ENCODE measurements at places on chromosomes 6 and 20.

GRCh38 chr6:6556738-6557503 is 31.6 kb upstream of the LY86 start:
- peak; percentile 46 for DNase-seq

- DNase-seq: no peak
Observed at GRCh38 chr6:17902974-17903373, 84.5 kb downstream of the KIF13A start.

DNA sequence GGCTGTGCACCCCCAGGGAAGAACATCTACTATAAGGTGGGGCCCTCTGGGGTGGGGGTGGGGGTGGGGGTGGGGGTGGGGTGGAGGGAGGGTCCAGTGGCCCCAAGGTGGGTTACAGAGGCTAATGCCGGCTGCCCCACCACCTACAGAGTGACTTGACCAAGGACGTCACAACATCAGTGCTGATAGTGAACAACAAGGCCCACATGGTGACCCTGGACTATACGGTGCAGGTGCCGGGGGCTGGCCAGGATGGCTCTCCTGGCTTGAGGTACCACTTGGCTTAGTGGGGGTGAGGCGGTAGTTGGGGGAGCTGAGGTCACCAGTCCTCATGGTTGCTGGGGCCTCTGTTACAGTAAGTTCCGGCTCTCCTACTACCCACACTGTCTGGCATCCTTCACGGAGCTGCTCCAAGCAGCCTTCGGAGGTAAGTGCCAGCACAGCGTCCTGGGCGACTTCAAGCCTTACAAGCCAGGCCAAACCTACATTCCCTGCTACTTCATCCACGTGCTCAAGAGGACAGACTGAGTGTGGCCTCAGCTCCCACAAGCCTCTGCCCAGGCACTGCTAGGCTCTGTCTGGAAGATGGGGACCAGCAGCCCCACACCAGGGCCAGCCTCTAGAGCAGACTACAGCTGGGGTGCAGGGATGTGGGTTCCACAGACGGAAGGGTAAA is 2.8 kb downstream of the GNMT start:
- DNase-seq: no peak

DNA sequence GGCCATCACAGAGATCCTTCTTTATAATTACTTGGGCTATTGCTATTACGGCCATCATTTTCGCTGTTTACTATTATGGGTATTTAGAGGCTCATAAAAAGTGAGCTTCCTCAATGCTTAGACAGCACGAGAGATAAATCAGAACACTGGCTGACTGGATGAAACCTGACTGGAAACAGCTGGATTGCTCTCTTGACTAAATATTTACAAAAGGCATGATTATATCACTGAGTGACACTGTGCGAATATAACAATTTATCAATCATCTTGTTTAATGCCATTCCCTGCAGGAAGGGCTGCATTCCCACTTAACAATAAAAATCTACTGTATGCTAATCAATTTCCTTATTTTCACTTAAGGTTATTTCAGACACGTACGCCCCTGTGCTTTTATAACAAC is 260.1 kb upstream of the ARID1B start:
- no peak for DNase-seq

DNA sequence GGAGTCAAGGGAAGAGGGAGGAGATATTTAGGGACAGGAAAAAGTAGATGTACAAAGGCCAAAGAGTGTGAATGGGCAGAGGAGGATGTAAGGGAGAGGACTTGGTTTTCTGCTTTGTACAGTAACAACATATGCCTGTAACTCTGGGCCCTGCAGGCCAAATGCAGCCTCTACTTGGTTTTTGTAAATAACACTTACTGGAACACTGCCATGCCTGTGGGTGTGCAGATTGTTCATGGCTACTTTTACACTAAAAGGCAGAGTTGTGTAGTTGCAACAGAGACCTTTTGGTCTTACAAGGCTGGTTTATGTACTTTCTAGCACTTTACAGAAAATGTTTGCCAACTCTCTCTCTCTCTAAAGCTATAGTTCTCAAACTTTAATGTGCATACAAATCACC is 157.1 kb downstream of the PHACTR1 start:
- DNase-seq: no peak

DNA sequence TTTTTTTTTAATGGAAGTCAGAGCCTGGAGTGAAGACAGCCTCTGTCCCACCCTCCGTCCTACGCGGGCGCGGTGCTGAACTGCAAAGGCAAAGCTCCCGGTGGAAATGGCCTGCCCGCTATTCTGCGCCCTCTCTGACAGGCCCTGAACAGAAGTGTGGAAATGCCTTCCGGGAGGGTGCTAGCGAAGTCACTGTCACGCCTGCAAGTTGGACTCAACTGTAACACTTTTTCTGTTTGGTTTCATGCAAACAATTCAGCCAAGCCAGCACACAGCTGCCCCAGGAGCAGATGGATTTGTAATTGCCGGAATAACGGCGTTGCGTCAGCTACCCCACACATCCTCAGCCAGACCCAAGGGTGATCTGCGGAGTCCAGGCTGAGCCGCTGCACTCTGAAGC is 107.6 kb downstream of the PSMB1 start:
- DNase-seq: no peak

DNA sequence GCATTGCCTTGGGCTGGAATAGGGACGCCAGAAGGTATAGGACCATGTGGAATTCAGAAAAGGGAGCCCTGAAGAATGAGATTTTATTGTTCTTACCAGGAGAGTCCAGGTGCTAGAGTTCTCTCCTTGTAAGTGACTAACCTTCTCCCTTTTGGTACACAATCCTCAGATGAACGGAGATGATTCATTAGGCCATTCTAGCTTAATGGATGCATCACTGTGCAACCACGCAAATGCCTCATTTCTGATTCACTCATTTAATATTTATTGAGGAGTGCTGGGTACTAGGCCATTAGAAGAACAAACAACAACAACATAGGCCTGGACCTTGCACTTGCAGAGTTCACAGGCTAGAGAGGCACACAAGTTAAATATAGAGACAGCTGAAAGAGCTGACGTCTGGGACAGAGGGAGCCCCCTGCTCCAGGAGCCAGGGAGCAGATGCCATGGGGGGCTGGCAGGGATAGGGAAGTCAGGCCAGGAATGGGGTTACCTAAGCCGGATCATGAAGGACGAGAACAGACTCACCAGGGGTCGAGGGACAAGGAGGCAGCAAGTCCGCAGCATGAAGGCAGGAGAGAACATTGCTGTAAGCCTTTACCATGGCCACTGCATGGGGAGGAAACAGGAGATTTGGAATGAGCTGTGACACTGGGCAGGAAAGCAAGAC is 179.5 kb upstream of the AKAP12 start:
- DNase-seq: no peak

- no peak for DNase-seq
Observed at GRCh38 chr6:81995548-81996289, 243.2 kb upstream of the TENT5A start.

- DNase-seq: peak; percentile 2
Observed at GRCh38 chr20:17579369-17580039, 9.6 kb downstream of the DSTN start.

DNA sequence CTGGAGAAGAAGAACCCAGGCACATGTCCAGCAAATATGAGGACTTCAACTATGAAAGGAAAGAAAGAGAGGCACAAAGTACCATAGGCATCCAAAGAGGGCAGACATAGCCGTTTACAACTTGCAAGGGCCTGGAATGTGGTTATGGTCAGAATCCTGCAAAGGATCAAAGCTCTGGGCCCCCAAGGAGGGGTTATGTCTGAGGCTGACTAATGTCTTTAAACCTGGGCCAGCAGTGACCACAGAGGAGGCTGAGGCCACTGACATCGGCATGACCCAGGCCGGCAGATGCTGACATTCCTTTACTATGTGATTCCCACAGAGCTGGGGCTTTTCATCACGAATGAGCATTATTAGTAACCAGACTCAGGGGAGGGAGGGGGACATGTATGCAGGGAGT is 861.1 kb downstream of the DHX35 start:
- no peak for DNase-seq

GRCh38 chr20:43161716-43162115 is 28.0 kb downstream of the PTPRT start:
- no peak for DNase-seq

GRCh38 chr20:36092398-36093024 is 62.0 kb upstream of the EPB41L1 start:
- DNase-seq: no peak

GRCh38 chr6:74826263-74826662 is 379.6 kb downstream of the COL12A1 start:
- DNase-seq: no peak

DNA sequence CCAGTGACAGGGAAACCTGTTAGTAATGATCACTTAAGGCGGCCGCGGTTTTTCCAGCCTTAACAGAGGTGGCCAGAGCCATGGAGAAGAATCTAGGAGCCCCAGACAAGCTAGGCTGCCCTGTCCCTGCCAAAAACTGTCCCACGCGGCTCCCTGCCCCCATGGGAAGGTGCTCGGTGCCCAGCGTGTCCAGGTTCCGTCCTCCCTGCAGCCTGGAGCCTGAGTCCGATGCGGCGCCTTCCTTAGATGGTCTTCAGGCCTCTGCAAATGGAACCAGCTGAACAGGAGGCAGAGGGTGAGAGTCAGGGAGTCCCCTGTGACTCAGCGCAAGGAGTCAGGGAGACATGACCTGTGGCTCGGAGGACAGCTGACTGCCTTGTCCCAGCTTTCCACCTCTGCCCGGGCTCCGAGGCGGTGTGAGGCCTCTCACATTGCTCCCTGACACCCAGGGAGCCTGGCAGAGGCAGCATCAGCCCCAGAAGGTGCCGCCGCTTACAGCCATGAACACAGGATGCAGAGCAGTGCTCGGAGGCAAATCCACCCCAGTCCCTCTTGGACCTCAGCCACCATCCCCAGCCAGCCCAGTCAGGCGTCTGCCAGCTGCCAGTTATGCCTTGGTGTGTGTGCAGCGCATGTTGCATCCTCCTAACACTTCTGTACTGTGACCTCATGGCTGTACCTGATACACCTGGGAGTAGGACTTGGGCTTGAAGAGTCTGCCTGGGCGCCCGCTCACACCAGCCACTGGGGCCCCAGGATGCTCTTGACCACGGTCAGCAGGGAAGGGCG is 377.7 kb downstream of the CDH4 start:
- DNase-seq: no peak

DNA sequence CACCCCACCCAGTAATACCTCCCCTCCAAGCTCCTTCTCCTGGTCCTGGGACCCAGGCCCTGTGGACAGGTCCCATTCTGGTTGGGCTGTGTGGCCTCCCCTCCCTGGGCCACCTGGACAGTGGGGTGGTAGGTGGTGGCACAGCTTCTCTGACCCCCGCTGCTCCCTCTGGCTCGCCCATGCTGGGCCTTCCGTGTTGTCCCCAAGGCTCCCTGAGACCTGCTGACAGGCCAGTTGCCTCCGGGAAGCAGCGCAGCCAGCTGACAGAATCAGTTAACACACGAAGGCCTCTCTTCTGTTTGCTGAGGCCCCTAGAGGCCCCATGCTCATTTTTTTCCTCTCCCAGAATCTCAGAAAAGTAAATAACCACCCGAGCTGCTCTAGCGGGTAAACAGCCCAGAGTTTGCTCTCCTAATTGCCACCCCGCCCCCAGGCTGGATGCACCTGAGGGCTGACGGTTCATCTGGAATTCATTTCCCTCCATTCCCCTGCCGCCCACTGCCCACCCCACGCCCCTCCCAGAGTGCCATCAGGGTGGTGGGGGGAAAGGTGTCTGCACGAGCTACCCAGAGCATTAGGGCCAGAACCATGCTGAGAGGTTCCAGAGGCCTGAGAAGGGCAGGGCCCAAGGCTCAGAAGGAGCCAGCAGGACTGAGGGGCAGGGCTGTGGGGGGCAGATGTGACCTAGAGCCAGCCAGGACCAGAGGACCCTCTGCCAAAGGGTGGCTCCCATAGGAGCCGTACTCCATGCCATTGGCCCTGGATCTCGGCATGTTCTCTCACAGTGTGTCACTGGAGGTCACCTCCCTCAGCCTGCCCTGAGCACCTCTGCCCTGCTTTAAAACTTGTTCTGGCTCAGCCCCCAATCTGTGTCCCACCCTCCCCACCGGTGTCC is 157.5 kb downstream of the GRM4 start:
- no peak for DNase-seq

DNA sequence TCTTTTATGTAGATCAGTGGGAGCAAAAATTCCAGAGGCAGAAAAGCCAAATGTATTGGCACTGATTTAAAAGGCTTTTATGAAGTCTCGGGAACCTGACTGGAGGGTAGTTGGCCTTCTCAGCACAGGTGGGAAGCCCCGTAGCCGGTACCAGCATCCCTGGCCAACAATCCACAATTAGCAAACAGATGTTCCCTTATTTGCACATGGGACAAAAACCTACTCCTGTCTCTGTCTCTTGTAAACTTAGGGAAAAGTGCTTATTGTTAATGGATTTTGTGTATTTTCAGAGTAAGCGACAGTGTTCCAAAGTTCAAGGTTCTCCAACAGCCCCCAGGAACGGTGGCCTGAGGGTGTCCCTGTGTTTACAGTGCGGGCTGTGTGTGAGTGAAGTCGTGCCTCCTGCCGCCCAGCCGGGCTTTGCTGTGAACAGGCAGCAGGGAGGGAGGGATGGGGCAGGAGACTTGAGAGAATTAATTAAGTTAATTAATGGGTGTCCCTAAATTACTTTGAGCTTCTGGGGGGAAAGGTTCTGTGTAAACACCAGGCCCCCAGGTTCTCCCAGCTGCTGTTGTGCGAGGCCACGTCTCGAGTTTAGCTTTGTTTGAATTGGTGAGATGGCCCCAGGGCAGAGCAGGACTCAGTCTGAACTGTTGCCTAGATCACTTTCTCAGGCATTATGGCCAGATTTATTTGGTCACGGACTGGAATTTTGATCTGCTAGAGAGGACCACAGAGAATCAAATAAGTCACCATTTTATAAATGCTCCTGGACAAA is 3.9 kb downstream of the SYNJ2 start:
- no peak for DNase-seq

- DNase-seq: no peak
Observed at GRCh38 chr6:117568247-117568646, 34.1 kb downstream of the GOPC start.

GRCh38 chr6:140966676-140967075 is 1166.0 kb upstream of the GJE1 start:
- no peak for DNase-seq

- no peak for DNase-seq
Observed at GRCh38 chr6:6923605-6924004, 184.2 kb upstream of the RREB1 start.

GRCh38 chr6:54810147-54810546 is 36.4 kb upstream of the FAM83B start:
- no peak for DNase-seq

DNA sequence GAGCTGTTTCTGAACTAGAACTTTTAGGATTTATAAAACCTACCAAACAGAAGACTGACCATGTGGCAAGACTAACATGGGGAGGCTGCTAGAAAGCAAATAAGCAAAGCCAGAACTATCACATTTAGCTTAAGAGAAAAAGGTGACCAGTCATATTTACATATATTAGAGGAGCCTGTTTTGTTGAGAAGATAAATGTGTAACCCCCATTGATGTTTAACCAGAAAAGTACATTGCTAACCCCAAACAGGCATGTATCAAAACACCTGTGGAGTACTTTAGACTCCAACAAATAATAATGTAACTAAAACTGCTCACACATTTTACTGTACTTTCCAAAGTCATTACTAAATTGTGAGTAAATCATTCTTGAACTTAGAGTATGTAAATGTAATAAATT is 35.0 kb downstream of the AKIRIN2 start:
- DNase-seq: no peak
